Retina (tissue), 1 donor: ENCODE measurements at places on chromosomes 5 and 9.

- no peak for DNase-seq
Observed at GRCh38 chr5:35815089-35815936, 41.4 kb upstream of the IL7R start.

DNA sequence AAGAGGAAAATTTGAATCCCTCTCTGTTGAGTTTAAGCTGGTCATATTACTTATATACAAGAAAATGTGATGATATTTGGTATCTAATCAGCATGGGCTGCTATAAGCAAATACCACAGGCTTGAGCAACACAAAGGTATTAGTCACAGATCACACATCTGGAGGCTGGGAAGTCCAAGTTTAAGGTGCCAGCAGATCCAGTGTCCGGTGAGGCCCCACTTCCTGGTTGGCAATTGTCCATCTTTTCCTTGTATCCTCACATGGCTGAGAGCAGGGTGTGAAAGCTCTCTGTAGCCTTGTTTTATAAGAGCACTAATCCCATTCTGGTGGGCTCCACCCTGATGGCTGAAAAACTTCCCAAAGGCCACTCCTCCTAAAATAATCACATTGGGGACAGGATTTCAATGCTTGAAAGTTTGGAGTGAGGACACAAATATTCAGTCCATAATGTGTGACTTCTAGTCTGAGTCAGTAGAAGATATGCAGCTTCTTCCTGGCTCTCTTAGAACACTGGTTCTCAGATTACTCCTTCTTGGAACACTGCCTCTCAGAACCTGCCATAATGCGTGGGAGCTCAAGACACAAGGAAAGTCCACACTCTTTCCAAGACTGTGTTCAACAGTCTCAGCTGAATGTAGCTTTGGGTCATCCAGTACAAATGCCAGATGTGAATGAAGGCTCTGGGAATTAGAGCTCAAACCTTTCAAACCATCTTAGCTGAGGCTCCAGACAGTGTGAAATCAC, 124.1 kb downstream of the PRDM9 start:
- no peak for DNase-seq

GRCh38 chr5:37850226-37850865, 10.5 kb upstream of the GDNF start:
- no peak for DNase-seq

- DNase-seq = no peak
Observed at GRCh38 chr5:19235101-19235584, 752.9 kb downstream of the CDH18 start.

GRCh38 chr5:67104859-67105258, 91.7 kb downstream of the CD180 start:
- no peak for DNase-seq

DNA sequence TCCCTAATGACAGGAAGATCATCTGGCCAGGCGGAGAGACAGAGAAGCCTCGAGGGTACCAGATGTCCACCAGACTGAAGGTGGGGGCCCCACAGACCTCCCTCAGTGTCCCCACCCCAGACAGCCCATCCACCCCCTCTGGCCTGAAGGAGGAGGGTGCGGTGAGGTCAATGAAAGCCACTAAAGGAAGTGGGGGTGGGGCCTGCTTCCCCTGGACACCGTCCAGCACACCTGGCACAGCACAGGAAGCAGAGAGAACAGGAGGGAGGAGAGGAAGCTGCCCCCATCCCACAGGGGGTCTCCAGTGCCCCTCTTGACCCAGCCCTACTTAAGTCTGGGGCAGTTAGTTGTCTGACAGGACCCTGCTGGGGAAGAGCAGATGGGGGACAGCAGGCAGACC, 11.2 kb downstream of the LRRC26 start:
- no peak for DNase-seq

GRCh38 chr9:34518110-34518616, 4.6 kb downstream of the ENHO start:
- DNase-seq = no peak

- peak; percentile 29 for DNase-seq
Observed at GRCh38 chr5:135832941-135833920, 1.2 kb upstream of the SLC25A48 start.

DNA sequence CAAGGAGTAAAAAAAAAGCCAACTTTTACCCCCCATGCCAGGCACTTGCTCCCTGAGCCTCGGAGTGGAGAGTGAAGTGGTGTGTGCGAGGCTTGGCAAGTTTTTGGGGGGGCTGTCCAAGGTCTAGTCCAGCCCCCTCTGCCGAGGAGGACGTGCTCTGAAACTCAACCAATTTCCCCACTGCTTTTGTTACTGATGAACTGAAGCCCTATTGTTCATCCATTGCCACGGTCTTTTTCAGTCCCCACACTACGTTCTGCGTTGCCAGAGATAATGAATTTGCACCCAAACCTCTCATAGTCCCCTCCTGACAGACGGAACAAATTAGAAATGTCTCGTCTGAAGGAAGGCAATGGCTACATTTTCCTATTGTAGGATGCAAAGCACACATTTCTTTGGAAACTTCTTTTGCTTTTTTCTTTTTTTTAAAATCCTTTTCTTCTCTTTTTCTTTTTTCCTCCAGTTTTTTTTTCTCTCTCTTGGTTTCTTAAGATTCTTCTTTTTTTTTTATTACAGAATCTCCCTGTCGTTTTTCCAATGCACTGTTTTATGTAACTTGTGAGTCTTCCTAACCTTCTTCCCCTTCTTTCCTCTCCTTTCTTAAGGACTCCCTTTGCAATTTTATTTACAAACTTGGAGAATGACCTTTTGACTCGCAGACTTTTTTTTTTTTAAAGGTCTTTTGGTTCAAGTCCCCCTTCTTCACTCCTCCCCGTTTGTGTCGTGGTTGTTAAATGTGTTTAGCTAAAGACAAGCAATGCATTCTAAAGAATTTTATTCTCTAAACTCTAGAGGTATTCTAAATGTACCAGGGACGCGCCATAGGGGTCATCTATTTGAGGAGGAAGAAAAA, 209.5 kb downstream of the MEF2C start:
- no peak for DNase-seq

- DNase-seq = no peak
Observed at GRCh38 chr9:32171339-32171738, 213.1 kb upstream of the ACO1 start.

GRCh38 chr9:110143485-110143884, 64.5 kb downstream of the C9orf152 start:
- no peak for DNase-seq

- peak; percentile 27 for DNase-seq
Observed at GRCh38 chr9:78620303-78620702, 323.4 kb downstream of the PSAT1 start.

- no peak for DNase-seq
Observed at GRCh38 chr9:127905788-127906191, 6.4 kb upstream of the ST6GALNAC6 start.
